ENCODE measurements at places on chromosomes 3 and 15.

- no peak for DNase-seq
Measured at GRCh38 chr15:41939986-41940385, 32.4 kb downstream of the EHD4 start.

DNA sequence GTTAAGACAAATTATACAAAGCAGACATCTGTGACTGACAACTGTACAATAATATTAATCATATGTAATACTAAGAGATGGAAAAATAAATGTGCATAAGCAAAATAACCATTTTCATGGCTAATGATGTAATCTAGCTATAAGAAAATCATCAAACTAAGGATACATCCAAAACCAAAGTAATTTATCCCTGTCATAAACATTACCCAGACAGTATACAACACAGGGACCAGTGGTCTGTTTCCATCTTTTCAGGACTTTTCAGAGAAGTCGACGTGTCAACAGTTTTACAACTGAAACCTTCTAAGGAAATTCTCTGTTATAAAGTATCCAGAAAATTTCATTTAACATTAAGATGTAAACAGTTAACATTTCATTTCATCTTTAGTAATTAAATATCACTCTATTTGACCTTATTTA, 11.0 kb downstream of the THBS1 start:
- no peak for DNase-seq

DNA sequence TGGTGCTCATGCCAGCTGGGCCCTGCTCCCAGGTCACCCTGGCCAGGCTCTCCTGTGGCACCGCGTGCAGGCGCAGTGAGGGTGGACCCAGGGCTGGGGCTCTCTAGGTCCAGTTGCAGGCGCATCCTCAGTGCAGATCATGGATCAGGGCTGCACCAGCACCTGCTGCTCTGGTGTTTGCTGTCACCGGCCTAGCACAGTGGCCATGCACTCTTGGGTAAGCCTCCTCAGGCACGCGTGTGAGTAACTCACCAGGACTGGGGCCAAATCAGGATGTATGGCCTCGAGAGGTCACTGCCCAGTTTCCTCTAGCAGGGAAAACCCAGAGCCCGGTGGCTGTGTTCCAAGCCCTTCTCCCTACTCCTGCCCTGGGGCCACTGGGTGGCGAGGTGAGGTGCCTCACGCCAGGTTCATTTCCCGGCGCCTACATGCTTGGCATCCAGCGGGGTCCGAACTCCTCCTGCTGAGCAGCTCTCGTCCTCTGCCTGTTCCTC, 45.5 kb upstream of the SLC41A3 start:
- no peak for DNase-seq

DNA sequence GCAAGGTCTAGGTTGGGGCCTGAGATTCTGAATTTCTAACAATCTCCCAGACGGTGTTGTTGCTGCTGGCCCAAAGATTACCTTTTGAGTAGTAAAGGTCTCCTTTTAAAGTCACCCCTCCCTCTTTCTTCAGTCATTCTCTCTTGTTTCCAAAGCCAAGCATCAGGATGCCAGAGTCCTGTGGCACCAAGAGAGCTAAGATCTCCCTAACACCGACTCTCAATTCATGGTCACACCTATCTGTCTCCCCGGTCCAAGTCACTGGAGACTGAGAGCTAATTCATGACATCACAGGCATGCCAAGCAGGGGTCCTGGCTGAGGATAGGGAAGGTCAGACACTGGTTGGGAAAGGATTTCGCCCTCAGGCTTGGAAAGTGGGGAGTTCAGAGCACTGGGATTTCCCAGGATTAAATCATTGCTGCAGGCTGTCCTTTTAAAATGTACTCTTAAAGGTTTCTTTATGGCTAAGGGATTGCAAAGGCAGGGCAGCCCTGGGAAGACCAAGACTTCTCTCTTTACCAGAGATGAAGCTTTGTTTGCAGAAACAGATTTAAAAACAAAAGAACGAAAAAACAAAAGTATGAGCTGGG, 7.3 kb downstream of the SHOX2 start:
- DNase-seq, result no peak

DNA sequence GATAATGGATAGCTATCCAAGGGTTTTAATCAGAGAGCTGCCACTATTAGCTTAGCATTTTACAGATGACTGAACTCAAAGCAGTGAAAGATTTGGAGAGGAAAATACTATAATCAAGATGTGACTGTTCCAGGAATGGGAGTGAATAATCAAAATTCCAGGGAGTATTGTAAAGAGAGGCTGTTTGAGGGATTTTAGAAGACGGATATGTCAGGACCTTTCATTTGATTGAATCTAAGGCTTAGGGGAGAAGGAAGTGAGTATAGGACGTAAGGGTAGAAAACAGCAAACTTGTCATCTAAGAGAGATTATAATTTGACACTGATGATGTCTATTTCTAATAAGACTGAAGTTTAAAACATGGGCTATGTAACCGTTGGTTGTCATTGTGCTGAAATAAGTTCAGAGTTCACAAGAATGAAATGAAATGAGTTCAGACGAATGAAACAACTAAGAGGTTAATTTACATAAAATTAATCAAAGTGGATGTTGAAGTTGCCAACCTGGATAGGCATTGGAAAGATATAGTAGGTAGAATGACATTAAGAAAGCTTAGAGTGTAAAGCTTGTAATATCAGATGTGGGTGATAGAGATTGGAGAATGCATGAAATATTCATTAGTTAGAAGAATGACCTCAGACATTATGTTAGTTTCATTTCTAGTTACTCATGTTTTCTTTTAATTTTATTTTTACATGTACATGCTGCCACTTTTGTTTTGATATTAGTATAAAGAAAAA, 842.8 kb downstream of the SI start:
- DNase-seq, result no peak

DNA sequence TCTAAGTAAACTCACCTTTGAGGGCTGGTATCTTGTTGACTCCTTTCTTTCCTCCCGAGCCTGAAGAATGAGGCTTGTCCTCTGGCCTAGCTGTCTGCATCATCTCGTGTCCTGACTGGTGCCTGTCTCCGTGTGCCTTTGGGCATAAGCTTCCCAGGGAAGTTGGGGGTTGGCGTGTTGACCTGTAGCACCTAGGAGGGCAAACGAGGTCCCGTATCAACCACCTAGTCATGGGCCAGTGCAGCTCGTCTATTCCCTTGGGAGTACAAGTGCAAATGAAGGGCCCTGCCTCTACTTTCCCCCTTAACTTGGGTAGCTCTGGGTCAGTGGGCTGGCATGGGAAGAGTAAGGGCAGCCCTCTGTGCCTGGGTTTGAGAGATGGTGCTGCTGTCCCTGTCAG, 8.7 kb downstream of the TEX264 start:
- DNase-seq, result no peak

GRCh38 chr3:53552730-53553129, 58.3 kb downstream of the CACNA1D start:
- no peak for DNase-seq

DNA sequence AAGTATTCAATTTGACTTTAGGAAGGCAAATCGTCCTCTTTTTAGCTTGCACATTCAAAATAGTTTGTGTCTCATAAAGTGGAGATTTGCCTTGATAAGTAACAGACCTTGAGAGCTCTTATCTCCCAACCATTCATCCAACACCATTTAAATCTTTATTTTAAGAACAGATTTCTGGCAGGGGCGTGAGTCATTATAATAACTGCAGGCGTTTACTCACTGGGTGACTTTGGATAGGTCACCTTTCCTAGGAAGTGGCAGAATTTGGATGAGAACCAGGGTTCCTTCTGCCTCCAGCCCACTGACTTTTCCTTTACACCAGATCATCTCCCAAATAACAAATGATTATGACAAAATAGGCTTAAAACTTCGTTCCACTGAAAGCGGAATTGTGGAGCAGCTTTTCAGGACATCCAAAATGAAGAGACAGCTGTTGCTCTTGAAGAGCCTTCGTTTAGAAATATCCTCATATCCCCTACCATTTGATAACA, 5.0 kb downstream of the LMCD1 start:
- no peak for DNase-seq

DNA sequence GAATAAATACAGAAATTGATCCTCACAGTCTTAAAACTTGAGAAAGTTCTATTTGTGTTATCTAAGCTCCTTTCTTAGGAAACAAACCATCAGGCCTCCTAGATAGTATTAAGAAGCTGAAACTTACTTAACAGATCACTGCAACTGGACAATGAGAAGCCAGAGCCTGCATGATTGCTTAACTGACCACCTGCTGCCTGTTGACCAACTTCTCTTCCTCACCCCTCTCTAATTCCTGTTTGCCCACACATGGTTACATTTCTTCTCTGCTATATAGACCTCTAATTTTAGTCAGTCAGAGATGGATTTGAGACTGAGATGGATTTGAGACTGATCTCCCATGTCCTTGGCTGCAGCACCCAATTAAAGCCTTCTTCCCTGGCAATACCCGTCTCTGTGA, 13.5 kb downstream of the CCPG1 start:
- DNase-seq, result no peak

DNA sequence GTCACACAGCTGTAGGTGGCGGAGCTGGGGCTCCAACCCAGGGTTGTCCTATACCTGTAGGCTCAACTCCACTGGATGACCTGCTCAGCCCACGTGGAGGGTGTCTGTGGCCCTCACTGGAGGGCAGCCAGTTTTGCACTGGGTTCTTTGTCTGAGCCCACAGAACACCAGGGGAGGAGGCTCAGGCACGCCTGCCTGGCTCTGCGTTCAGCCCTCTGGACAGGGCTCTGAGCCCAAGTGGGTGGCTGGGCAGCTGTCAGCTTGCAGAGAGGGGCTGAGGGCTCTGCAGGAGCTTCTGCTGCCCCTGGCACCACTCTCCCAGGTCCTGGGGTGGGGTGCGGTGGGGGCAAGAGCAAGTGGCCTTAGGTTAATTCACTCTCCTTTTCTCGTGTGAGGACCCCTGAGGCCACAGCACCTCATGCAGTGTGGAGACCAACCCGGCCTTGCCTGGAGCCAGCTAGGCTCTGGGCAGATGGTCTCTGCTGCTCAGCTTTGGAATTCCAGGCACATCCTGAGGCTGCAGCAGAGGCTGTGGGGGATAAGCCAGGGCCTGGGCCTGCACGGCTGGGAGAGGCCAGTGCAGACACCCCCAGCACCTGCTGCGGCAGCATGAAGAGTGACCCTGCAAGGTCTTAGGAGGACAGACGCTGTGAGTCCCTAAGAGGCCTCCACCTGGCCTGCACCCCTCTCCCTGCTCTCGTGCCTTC, 23.5 kb downstream of the DUSP7 start:
- no peak for DNase-seq

DNA sequence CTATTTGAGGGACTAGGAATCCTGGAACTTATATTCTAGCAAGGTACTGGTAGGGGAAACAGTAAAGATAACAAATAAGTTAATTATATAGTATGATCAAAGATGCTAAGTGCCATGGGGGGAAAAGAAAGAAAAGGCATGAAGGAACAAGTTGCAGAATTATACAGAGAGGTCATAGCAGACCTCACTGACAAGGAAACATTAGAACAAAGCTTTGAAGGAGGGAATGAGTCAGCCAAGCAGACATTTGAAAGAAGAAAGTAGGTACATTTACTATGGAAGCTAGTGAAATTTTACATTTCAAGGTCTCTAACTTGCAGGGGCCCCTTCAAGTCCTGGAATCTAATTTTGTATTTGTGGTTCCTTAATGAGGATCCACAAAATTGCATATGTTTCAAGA, 57.2 kb upstream of the TIPARP start:
- no peak for DNase-seq

- no peak for DNase-seq
Measured at GRCh38 chr15:39888243-39888642, 31.8 kb downstream of the GPR176 start.
